ENCODE measurements at places on chromosomes 1 and 21.
A peak's percentile ranks its signal among the peaks of the same experiment; 100 is the strongest.

DNA sequence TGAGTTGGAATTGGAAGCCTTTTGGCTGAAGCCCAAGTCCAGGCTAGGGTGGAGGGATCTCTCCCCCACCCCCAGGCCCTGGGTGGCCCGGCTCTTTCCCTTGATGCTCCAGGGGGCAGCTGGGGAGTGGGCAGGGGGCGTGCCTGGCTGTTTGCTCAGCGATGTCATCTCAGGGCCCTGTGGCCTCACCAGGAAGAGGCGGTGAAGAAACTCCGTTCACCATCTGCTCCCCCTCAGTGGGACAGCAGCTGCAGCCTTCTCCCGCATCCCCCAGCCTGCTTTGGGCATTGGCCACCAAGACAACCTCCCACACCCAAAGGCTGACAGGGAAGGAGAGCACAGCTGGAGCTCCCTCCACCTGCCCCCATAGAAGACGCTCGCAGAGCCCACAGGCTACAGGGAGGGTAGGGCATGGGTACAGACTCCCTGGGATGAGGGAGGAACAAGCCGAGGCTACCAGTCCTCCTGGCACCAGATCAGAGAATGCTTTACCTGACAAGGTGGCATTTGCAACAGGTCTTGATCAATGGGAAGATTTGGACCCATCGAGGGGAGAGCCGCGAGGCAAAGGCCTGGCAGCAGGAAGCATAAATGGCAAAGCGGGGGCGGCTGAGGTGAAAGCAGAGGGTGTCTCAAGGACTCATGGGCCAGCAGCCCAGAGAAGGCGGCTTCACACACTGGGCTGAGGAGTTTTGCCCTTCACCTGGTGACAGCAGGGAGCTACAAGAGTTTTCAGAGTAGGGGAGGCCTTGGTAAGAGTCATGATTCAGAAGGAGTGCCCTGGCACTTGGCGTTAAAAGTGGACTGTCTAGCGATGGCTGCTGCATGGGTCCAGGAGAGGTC is 6.5 kb upstream of the GUCA2A start:
- DNase-seq, result no peak

- no peak for DNase-seq
Observed at GRCh38 chr1:87814573-87814972, 485.9 kb downstream of the LMO4 start.

DNA sequence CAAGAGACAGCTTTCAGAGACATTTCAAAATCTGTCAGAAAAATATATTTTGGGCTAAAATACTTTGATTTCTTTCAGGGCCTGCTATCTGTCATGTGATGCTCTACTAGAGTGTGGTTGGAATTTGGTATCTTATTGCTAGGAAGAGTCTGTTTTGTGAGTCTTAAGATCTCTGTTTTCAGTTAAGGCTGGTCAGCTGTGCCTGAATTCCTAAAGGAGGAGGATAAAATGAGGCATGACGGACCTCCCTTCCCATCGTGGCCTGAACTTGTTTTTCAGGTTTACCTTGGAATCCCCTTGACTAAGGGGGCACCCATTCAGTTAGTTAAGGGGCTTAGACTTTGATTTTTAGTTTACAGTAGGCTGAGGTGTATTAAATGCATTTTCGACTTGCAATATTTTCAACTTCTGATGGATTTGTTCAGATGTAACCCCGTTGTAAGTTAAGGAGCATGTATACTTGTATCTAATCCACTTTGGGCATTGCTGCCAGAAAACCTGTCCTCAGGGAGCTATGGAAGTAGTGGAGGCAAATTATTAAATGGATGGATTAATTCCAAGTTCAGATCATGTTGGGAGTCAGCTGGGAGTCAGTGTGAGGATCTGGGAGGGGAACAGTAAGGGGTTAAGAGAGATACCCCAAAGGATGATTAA is 18.3 kb downstream of the CAPN2 start:
- DNase-seq, result no peak

DNA sequence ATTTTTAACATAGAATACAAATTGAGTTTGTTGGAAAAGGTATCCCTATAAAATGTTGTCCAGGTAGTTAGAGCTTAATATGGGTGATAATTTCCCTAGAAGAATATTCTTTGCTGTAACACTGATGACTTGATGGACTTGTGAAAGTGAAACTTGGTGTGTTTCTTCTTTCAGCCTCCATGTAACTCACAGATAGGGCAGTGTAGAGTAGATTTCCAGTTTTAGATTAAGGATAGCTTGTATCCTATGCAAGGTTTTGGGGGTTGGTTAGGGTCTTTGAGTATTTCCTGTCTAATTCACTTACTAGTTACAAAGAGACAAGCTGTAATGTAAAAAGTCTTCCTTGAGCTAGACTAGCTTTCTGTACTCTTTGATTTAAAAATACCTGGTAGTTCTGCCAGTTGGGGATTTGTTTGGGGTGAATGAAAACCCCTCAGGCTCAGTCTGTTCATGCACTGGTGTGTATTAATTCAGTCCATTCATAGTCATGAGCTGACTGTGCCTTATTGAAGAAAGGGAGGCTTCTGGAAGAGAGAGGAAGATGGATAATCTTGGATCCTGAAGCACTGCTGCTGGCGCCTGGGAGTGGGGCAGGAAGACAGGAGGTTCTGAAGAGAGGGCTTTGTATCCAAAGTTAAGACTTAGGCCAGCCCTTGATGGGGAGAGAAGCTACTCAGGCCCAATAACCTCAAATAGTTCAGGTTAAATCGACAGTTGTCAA is 83.6 kb downstream of the CAMTA1 start:
- no peak for DNase-seq

- DNase-seq, result no peak
Observed at GRCh38 chr1:230082211-230082610, 15.2 kb downstream of the GALNT2 start.

DNA sequence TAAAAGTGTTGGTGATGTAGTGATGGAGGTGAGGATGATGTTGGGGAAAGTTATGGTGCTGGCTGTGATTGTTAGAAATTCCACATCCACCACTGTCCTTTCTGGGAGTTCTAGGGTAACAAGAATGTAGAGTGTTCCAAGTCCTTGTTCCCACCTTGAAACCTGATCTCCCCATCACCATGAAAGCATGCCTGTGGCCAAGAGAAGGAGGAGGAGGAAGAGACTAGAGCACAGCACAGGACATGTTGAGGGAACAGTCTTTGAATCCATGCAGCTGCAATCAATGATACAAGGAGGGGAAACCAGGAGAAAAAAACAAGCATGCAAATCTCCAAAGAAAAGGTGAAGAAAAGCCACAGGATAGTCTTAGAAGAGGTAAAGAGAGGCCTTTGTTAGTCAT is 45.9 kb upstream of the ARTN start:
- no peak for DNase-seq

GRCh38 chr1:195898373-195898772 is 709.9 kb downstream of the KCNT2 start:
- no peak for DNase-seq

GRCh38 chr1:65817891-65818290 is 25.2 kb downstream of the PDE4B start:
- DNase-seq, result peak; percentile 39

DNA sequence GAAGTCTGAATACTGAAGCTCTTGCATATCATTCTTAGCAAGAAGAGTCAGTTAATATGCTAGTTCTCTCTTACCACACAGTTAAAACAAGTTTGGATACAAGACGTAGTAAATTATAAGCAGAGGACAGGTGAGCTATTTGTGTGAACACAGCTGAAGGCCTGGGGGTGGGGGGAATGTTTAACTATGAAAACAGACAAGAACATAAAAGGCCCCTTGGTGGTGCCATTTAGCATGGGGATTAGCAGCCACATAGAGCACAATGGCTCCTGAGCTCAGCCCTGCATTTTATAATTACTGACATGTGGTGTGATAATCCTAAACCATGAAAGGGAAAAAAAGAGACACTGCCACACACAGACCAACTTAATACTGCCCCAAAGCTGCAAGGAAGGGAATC is 94.8 kb downstream of the TGFBR3 start:
- DNase-seq, result no peak

DNA sequence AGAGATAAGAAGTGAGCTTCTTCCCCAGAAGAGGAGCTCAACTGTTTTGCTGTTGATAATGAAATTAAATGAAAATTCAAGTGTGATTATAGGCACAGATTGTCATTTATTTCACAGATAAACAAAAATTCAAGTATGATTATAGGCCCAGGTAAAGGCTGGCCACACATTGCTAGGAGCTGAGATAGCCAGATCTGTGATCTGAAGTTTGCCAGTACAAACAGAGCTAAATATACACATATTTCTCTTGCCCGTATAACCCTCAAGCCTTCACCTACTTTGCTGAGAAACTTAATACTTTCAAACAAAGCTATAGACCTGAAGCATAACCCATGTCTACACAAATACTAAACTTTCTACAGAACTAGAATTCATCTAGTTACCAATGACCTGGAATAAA is 31.3 kb upstream of the NRIP1 start:
- no peak for DNase-seq

DNA sequence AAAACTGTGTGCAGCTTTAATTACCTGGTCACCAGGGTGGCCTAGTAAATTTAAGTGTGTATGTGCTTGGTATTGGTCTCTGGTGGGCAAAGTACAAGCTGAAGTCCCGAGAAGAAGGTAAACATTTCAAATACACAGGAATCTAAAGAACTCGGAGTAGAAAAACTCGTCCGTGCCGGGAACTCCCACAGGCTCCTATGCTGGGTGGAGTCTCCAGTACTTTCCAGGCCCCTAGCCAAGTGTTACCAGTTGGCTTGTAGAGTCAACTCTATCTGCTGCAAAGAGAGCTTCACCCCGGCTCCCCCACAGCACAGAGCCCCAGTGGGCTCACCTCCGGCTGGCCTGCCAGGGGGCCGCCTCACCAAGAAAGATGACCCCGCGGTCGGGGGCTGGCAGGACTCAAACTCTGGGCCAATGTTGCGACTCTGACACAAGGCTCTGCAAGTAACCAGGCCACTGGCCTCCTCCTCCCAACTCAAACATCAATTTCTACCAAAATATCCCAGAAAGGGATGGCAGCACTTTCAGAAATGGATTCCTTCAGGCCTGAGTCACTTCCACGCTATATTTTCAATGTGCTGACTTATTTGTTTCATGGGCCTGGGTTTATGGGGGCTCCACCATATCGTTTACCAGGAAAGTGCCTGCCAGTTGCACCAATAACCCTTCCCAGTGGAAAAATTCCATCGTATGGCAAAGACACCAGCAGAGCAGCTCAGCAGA is 73.9 kb downstream of the SLC66A1 start:
- no peak for DNase-seq

GRCh38 chr1:156136970-156137483 is 16.4 kb upstream of the SEMA4A start:
- no peak for DNase-seq

GRCh38 chr1:110034040-110034450 is 379 bp upstream of the STRIP1 start:
- no peak for DNase-seq

DNA sequence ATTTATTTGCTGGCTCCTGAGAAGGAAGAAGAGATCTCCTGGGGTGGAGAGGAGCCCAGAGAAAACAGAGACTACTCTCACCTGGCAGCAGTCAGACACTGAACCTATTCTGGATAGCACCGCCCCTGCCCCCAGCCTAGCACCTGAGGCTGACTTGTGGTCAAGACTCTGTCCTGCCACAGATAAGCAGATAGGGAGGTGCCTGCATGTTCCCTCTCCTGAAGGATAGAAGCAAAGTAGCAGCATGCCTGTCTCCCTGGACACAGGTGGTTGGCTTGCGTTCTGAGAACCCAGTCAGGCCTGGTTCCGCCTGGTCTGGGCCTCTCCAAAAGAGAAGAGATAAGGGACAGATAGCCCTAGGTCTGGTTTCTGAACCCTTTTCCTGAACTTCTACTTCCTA is 1.3 kb upstream of the EFNA3 start:
- no peak for DNase-seq

- DNase-seq, result peak; percentile 5
Observed at GRCh38 chr1:196148367-196148970, 459.8 kb downstream of the KCNT2 start.

DNA sequence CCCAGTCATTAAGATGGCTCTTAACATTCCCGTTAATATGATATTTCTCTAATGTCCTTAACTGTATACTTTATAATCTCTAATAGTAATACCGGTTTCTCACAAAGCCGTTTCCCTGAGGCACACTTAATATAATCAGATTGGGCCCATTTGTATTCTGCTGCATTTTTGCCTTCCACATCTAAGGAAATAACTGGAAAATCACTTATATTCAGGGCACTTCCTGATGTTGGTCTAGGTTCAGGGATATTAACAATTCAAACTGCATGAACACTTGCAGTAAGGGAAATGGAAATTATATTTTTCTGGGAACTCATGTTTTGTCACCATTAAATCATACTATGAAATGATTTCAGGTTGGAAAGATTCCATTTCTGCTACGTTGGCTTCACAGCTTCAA is 119.8 kb downstream of the TPR start:
- no peak for DNase-seq

DNA sequence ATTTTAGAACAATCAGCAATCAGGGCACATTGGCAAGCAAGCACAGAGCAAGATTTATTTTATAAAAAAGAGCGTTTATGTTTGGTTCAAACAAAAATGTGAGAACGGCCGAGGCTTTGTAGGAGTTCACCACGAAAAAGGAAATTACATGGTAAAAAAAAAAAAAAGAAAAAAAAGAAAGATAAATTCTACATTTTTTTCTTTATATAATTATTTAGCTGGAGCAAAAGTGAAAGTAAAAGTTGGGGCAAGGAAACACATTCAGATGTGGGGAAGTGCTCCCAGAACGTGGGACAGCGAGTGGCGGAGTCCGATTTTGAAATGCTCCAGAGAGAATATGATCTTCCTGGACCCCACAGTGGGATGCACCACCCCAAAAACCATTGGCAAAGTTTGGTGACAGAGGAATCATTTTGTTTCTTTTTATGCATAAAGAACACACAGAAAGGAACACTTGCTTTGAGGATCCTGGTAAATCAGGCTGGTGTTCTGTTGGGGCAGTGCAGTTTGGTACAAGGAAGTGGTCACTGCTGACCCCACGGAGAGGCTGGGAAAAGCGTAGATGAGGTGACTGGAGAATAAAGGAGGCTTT is 16.3 kb upstream of the ATP5PO start:
- no peak for DNase-seq

DNA sequence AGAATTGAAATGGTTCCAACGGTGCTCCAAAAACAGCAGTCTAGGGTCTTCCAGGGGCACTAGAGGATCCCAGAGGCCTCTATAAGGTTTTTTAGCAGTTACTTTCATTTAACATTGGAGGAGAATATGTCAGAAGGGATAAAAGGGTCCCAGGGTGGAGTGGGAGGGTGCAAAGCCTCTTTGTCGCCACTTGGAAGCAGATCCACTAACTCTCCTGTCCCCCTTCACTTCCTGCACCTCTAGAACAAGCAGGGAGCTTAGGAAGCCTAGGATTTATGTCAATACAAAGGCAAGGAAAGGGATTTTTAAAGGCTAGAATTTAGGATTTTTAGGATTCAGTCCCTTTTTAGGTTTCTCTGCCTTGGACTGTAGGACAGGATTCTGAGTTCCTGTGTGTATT is 8.3 kb downstream of the PCP4L1 start:
- DNase-seq, result no peak

DNA sequence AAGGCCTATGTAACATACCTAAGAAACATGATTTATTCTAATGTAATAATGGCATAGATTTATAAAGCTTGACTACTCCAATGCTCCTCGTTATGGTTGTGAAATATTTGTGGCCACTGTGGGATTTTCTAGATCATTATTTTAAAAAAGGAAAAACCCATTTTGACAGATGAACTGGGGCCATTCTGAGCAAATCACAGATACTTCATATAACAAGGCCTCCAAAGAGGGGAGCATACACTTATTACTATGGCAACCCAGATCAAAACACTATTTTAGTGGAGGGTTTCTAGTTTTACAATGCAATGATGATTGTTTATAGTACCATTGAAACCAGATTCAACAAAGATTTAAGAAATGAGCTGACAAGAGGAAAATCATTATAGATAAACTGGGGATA is 346.6 kb downstream of the ZNF326 start:
- no peak for DNase-seq

Data from NCI-H446 (cell line).